ENCODE measurements at places on chromosomes 3 and 15.

DNA sequence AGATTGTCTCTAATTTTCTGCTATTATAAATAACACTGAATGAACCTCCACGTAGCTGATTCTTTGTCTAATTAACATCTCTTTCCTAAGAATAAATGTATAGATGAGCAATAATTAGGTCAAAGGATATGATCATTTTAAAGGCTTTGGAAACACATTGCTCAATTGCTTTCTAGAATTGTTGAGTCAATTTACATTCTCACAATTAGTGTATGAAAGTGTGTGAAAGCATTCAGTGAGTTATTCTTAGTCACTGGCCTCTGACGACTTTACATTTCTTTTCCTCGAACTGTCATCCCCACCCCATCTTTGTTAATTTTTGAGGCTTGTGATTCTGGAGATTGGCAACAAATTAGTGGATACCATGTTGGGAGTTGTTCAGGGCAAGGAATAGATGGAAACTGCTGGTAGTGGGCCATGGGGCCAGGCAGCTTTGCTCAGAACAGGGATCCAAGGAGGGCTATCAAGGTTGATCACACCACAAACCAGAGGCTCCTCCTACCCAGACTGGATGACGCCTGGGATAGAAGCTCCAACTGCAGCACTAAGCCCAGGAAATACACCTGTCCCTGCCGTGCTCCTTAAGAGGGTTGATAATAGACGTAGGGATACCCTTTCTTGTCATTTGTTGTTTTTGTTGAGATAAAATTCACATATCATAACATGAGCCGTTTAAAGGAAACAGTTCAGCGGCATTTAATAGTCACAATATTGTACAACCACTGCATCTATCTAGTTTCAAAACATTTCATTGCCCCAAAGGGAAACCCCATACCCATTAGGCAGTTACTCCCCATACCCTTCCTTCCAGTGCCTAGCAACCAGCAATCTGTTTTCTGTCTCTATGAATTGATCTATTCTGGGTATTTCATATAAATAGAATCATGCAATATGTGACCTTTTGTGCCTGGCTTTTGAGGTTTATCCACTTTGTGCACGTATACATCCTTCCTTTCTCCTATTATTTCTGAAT lies 27.9 kb downstream of the EIF1B start:
- DNase-seq: no peak

DNA sequence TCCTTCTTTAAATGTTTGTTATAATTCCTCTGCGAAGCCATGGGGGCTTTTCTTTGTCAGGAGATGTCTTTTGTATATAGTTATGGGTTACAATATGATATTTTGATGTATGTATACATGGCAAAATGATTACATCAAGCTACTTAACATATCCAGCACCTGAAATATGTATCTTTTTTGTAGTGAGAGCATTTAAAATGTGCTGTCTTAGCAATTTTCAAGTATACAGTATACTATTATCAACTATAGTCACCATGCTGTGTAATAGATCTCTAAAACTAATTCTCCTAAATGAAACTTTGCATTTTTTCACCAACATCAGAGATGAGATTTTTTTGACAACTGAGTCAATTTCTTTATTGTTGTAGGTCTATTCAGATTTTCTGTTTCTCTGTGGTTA lies 77.2 kb downstream of the STXBP5L start:
- no peak for DNase-seq

GRCh38 chr15:100372739-100373119 lies 31.0 kb upstream of the ADAMTS17 start:
- no peak for DNase-seq

- no peak for DNase-seq
These were observed 84.5 kb upstream of the STT3B start for GRCh38 chr3:31448035-31448881.

DNA sequence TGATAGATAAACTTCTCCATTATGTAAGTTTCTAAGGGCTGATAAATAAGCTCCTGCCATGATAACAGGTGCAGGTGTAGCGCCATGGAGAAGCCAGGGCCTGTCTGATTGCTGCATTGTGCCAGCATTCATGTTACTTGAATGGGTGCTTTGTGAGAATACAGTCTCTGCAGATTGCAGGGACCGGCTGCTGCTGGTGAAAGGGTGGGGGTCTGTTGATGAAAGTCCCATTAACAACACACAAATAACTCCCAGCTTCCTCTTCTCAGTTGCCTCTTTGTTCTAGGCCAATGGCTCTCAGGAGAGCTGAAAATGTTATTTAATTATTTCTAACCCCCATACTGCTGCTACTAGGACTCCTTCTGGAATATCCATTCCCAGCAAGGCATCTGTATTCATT lies 77.2 kb downstream of the RTP4 start:
- DNase-seq: no peak

GRCh38 chr3:57221883-57222282 lies 5.6 kb upstream of the APPL1 start:
- no peak for DNase-seq

- no peak for DNase-seq
These were observed 5.6 kb upstream of the MAGEF1 start for GRCh38 chr3:184717399-184717983.

- no peak for DNase-seq
These were observed 168.7 kb upstream of the RASGRP1 start for GRCh38 chr15:38733331-38733730.

DNA sequence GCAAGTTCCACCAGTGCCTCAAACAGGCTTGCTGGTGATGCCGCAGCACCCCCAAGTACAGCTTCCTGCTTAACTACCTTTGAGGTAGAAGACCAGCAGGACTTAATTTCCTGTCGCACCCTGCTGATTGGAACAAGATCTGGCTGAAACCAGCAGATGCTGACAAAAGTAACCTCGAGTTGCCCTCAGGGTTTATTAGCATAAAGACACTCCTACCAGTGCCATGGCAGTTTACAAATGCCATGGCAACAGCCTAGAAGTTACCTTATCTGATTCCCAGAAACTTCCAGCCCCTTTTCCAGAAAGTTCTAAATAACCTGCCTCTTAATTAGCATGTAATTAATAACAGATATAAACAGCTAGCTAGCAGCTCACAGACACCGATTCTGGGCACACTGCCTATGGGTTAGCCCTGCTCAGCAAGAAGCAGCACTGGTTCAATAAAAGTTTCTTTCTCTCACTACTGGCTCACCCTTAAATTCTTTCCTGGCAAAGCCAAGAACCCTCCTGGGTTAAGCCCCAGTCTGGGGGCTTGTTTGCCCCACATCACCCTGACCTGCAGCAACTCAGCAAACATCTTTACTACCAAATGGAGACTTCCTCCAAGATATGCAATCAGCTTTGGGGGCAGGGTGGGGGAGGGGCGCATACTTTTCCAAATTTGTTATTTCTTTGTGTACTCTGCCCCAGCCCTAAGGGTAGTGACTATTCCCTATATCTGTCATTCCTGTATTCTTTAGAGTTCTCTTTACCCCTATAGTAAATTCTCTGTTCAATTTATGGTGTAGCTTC lies 54.2 kb downstream of the MAP4 start:
- DNase-seq: no peak

GRCh38 chr3:115698851-115699591 lies 75.7 kb downstream of the GAP43 start:
- DNase-seq: no peak

DNA sequence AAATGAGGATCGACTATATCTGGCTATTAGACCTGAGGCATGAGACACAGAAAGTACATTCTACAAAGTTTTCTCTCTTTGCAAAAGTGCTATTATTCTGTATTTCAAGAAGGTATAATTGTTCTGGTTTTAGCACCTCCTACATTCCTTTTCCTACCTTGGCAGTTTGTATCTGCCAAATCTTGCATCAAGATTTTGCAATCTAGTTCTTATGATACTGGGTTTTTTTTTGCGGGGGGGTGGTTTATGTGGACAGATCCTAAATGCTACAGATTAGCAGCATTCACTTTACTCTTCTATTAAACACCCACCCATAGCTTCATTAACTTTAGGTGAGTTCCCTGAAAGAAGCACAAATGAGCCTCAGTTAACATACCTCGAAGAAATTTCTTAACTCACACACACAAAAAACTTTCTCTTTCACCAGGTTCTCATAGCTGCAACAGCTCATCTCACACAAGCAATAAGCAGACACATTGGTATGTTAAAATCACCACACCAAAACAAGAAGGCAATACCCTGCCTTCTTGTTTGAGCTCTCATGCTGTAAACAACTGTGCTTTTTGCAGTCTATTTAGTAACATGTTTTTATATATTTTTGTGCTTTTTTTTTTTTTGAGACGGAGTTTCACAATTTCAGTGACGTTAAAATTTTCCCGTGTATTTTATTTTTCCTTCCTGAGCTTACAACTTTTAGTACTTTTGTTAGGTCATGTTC lies 73.0 kb upstream of the VGLL4 start:
- DNase-seq: no peak

DNA sequence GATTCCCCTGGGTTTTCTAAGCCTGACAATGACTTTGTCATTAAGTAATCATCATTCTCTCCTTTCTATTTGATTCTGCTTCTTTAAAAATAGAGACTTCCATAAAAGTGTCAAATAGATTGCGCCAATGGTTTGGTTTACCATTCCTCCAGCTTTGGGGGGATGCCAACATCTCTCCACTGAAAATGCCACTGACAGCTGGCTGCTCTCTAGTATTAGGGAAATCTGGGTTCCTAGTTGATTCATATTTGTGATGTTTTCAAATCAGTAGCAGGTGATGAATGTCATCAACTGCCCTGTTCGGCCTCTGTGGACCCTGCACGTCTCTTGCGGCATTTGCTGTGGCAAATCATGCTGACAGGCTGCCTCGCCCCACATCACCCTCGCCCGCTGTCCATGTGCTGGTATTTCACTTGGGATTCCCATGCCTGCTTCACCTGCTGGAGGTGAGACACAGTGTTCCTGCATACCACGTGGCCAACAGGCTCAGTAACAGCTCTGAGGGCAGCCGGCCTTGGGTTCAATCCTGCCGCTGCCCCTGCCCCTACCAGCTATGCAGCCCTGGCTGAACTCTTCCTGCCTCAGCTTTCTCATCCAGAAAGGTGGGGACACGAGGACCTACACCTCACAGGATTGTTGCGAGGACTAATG lies 28.1 kb downstream of the ZXDC start:
- DNase-seq: no peak

GRCh38 chr3:37969596-37970100 lies 20.9 kb upstream of the VILL start:
- DNase-seq: no peak

DNA sequence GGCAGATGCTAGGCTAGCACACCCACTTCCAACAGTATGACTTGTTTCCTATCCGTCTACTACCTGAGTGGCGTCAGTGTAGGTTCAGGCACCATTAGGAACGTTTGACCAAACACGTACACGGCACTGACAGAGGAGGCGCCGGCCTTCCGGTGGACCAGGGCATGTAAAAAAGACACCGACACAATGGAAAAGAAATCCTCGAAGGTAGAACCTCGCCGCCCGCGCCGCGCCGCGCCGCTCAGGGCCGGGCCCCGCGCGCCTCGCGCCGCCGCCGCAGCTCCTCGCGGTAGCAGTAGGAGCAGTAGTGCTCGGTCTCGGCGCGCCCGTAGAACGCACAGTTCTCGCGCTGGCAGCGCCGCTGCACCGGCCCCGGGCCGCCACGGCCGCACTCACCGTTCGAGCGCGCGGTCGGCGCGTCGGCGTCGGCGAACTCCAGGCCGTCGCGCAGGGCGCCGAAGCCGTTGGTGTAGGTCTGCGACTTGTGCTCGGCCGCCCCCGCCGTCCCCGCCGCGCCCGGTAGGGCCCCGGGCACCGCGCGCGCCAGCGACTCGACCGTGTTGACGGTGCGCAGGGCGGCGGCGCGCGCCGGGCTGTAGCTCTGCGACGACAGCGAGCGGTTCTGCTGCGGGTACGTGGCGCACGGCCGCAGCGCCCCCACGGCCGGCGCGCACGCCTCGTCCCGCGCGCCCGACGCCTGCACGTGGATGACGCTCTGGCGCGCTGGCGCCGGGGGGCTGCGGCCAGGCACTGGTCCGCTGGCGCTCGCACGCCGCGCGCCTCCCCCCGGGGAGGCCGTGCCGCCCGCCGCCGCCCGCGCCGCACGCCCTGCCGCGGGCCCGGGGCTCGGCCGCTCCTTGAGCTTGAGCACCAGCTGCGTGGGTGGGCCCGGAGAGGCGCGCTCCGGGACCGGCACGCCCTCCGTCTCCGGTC lies 156.7 kb downstream of the KLF13 start:
- DNase-seq: peak; percentile 7

DNA sequence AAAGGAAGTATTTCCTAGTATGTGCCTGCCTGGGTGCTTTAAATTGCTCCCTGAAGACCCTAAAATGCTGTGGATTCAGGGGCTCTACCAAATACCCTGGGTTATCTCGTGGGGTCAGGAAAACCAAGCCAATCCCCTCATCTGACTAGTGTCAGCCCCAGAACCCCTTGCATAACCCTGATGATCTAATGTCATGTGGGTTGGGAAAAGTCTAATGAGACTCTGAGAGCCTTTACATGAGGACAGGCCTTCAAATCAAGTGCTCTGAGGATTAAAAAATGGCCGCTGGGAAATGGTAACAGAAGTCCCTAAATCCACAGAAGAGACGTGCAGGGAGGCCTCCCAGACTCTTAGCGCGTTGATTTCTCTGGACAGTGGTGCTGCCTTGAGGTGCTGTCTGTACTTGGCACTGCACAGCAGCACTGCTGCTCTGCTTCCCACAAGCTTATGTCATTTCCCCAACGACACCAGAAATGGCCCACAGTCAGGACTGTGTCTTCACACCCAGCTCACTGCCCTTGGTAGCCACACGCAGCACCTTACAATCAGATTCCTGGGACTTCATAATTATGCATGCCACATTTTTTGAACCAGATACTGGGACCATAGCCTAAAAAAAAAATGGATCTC lies 16.6 kb downstream of the EIF4E3 start:
- DNase-seq: no peak

DNA sequence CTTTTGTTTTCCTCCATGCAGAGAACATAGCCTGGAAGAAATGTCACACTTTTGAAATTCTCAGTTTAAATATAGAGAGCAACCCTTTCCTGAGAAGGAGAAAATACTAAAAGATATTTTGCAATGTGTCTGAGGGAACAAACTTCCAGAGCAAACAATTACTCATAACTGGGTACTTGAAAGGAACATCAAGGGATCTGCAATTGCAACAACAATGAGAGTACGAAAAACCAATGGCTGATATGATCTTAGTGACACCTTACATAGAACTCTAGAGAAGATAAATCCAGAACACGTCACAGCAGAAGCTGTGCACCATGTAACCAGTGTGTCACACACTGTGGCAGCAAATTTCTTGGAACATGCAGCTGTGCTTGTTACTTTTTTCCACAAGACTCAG lies 14.6 kb upstream of the ARPP21 start:
- DNase-seq: no peak

GRCh38 chr3:44026220-44026865 lies 215.3 kb upstream of the TOPAZ1 start:
- no peak for DNase-seq

- no peak for DNase-seq
These were observed 86.9 kb downstream of the ATP10A start for GRCh38 chr15:25776071-25776746.

GRCh38 chr3:169931747-169932520 lies 20.6 kb downstream of the SAMD7 start:
- DNase-seq: no peak

DNA sequence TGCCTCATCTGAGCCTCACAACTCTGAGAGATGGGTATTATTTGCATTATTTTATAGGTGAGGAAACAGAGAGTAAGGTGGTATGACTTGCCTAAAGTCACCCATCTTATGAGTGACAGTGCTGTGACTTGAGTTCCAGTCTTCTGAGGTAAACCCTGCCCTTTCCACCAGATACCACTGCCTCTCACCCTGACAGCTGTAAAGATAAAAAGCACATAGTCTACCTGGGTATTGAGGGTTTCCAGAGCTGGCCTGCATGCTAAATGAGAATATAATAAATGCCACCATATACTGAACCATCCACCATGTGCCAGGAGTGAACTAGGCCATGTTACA lies 25.6 kb downstream of the RASGRP1 start:
- DNase-seq: no peak

GRCh38 chr15:70109978-70110377 lies 12.3 kb upstream of the TLE3 start:
- DNase-seq: no peak

All from stimulated activated CD8-positive, alpha-beta memory T cell treated with anti-CD3 and anti-CD28 coated beads, Interleukin-4, amount 100 ng/mL, for 1 hour (primary cell).